ENCODE measurements at places on chromosomes 5 and 9. TPM values are rescaled to one million over a fixed set of nuclear protein-coding genes. Genes with fewer than 3 reads are reported as not detected.
A peak's percentile ranks its signal among the peaks of the same experiment; 100 is the strongest.

OR13C9 gene
- total RNA-seq, result not detected

LURAP1L gene
- total RNA-seq, result 21.3 TPM

TPM2 gene
- 157 TPM for total RNA-seq

DNA sequence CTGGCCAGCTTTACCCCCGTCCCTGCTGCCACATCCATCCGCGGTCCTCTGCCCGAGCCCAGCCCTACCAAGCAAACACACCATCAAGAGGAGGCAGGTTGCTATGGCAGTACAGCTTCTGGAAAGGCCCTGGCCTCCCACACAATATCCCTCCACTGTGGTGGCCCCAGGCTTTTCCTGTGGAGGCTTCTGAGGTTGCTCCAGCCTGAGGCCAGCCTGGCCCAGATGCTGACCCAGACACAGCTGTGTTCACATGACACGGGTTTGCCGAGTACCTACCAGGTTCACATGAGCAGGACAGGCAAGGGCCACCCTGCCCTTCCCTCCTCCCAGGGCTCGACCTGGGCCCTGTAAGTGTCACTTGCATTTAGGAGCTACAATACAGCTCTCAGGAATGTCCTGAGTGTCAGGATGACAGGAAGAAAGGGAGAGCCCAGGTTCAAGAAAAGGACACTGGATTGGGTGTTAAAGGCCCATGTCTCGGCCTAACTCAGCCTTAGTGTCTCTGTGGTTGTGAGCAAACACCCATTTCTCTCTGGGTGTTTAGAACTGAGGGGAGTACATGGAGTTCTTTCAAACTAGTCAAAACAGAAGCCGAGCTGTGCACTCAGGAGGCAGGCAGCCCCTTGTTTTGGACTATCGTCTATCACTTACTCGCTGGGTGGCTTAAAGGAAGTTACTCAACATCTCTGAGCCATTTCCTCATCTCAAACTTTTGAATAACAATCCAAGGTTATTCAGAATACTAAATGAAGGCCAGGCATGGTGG is 40.2 kb downstream of the NAIF1 start:
- peak; percentile 82 for DNase-seq

DNA sequence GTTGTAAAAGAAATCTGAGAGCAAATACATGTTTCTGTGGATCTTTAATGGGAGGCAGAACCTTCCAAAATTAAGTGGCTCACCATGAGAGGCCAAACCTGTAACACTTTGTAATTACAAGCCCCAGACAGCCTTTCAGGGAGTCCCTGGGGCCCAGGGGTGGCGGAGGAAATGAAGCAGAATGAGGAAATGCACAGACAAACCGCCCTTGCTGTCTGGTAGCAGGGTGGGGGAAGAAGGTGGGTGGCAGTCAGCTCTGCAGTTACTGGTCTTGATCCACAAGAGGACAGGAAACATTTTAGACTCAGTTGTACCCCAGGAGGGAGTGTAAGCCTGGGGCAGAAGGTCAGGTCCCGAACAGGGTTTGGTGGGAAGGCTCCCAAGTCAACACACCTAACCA is 6.5 kb downstream of the ARL14EPL start:
- peak; percentile 85 for DNase-seq

- DNase-seq, result no peak
These were observed 284.1 kb downstream of the ELAVL2 start for GRCh38 chr9:23541976-23542375.

- DNase-seq, result no peak
These were observed 139.6 kb upstream of the RORB start for GRCh38 chr9:74357577-74357976.

DNA sequence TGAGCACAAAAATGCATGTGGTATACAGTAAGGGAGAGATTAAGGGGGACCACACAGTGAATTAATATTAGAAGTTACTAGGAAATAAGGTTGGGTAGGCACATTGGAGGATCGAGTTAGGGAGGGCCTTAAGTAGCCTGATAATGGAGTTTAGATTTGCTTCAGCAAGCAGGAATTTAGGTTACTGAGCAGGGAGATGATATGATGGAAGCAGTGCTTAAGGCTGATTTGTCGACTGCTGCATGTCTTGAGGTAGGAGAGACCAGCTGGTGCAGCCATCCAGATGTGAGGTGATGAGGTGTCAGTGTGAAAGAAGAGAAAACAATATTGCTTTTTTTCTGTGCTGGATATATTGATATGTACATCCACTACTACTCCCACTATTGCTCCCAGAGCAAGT is 55.2 kb upstream of the ACTBL2 start:
- DNase-seq, result no peak

GRCh38 chr9:89591274-89592212 is 13.3 kb upstream of the GADD45G start:
- no peak for DNase-seq

DNA sequence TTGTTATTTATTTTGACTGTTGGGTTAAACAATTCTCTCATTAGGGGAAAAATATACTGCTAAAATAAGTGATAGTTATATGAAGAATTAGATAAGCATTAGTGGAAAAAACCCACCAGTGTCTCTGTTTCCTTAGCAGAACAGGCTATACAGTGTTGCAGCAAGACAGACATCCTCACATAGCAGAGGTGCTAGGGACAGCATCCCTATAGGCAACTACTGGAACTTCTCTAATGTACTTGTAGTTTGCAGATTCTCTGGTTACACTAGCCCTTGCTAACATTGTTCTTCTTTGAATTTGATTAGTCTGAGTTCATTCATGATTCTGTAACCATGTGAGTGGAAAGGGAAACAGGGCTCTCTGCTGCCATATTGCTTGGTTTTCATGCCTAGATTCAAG is 661.8 kb upstream of the RGMB start:
- DNase-seq, result no peak

GRCh38 chr5:111502956-111503355 is 9.4 kb downstream of the STARD4 start:
- no peak for DNase-seq

- no peak for DNase-seq
These were observed 57.6 kb upstream of the GRHPR start for GRCh38 chr9:37364751-37365360.

GRCh38 chr5:32443145-32443540 is 1.4 kb downstream of the ZFR start:
- no peak for DNase-seq

GRCh38 chr5:14244721-14245120 is 101.6 kb downstream of the TRIO start:
- no peak for DNase-seq

GRCh38 chr9:70557661-70558369 is 143.4 kb upstream of the KLF9 start:
- DNase-seq, result no peak

GRCh38 chr5:15539951-15540350 is 40.0 kb downstream of the FBXL7 start:
- DNase-seq, result no peak

Measured in spleen (tissue), 13 donors.